Right ventricle myocardium inferior (tissue), 1 donor: ENCODE measurements at places on chromosomes 6 and 20. TPM values are rescaled to one million over a fixed set of nuclear protein-coding genes. Genes with fewer than 3 reads are reported as not detected.

DNA sequence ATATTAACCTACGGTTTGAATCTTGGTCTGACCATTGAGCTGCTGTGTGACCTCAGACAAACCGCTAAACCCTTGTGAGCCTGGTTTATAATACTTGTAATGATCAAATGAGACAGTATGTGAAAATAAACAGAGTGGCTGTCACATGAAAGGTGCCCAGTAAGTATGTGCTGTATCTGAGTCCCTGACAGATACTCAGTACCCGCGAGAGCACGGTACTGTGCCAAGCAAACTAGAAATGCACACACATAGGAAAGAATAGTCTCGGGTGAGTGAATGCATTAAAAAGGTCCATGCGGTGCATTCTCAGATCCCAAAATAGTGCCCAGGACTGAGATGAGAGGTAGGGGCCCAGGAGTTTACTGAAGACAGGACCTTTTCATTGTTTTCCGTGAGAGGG is 93.3 kb downstream of the PPP1R14C start:
- DNase-seq: no peak

DNA sequence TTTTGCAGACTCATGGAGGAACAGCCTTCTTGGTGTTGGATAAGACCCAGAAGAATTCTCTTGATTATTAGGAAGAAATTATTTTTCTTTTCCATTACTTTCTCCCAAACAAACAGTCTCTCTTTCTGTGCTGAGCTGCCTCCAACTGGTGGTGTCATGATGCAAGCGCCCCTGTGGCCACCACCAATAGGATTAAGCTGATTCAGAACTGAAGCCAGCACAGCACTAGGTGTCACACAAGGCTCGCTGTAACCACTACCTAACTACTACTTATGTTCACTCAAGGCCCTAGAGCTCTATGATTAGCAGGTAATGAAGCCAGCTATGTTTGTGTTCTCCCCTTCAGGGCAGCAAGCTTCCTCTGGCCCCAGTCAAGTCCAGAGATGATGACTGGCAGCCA is 123.4 kb downstream of the HTR1B start:
- DNase-seq: no peak

Gene SLC17A2
- not detected for total RNA-seq

DNA sequence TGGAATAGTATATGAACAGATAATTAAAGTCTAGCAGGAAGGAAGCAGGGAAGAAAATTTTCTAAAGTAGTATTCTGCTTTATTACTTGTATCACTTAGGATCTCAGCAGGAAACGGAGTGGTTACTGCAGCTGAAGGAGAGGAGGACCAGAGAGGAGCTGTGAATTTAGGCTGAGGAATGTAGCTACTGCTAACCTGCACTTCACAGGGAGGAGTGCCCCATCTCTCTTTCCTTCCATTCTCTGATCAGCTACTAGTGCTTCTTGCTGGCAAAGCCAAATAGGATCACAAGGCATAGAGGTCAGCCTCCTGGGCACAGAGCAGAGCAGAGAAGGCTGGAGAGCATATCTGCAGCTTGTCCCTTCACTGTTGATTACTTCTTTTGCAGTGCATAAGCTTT is 205.3 kb upstream of the ASCC3 start:
- DNase-seq: no peak

Gene AKAP12
- total RNA-seq: 18.1 TPM

Gene KCNB1
- total RNA-seq: 0.81 TPM

Gene HAO1
- total RNA-seq: not detected

- DNase-seq: no peak
Observed at GRCh38 chr20:47274401-47275108, 81.9 kb downstream of the ZMYND8 start.

Gene ADGB
- total RNA-seq: not detected
